Stimulated activated CD8-positive, alpha-beta memory T cell treated with anti-CD3 and anti-CD28 coated beads, Interleukin-2, amount 100 ng/mL, for 1 hour (primary cell): ENCODE measurements at places on chromosomes 16 and 17.
A peak's percentile ranks its signal among the peaks of the same experiment; 100 is the strongest.

DNA sequence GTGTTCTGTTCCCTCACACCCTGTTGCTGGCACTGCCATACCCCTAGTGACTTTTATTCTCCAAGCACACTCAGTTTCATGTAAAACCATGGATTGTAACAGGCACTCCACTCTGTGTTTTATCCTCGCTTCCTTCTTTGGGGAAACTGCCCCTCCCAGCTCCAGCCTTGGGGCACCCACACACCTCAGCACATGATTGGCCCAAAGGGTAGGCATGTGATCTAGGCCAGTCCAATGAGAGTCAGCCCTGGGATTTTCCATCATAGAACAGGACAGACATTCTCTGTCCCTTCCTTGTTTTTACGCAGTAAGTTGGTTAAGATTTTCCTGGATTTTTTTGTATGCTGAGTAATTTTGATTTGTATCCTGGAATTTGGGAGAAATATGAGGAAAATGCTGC is 115.4 kb downstream of the C16orf95 start:
- no peak for DNase-seq

GRCh38 chr16:58116529-58116928 is 12.7 kb downstream of the CFAP20 start:
- no peak for DNase-seq

- no peak for DNase-seq
Measured at GRCh38 chr17:40325156-40326013, 16.4 kb downstream of the RARA start.

DNA sequence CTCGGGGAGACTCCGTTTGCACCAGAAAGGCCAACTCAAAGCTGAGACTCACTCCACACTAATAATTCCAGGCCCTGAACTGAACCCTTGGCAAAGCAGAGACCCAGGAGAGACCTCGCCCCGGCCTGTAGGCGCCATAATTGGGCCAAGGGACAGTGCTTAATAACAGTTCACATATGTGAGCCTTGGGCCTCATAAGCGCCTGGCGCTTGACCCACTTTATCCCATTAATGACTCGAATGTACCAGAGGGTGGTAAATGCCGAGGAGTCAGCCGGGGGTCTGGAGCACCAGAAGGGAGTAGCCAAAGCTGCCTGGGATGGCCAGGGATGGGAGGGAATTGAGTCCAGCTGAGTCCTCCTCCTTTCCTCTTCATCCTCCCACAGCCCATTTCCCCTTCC is 24.6 kb downstream of the SLC6A4 start:
- no peak for DNase-seq

DNA sequence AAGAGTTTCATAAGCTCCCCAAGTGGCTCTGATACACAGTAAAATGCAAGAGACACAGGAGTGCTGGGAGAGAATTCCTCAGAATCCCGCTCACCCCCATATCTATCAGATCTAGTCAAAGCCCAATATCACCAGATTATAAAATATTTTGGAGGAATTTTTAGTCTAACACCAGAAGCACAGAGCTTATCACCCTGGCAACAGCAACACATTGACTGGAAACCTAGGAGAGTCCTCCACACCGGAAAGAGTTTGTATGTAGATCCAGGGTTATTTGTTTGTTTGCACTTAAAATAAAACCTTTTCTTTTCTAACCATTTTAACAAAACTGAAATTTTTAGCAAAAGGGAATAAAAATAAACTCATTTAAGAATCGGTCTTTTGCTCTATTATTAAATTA is 7.2 kb downstream of the SOX9 start:
- no peak for DNase-seq

- DNase-seq = no peak
Measured at GRCh38 chr17:17345686-17346427, 42.7 kb downstream of the NT5M start.

GRCh38 chr17:57667461-57667923 is 77.6 kb downstream of the CCDC182 start:
- no peak for DNase-seq

DNA sequence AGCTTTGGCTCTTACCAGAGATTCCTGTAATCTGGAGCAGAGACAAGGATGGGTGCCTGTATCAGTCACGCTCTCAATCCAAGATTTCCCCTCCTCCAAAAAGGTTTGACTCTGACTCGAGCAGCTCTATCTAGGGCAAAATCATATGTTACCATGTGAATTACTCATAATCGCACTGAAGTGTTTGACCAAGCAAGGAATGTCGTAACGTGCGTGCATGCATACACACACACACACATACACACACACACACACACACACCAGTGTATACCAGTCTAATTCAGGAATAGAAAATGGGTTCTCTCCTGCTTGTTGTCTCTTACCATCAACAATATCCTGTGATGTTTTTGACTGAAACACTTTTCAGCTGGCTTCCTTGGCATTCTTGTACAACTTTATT is 835.1 kb downstream of the KCNJ2 start:
- no peak for DNase-seq

DNA sequence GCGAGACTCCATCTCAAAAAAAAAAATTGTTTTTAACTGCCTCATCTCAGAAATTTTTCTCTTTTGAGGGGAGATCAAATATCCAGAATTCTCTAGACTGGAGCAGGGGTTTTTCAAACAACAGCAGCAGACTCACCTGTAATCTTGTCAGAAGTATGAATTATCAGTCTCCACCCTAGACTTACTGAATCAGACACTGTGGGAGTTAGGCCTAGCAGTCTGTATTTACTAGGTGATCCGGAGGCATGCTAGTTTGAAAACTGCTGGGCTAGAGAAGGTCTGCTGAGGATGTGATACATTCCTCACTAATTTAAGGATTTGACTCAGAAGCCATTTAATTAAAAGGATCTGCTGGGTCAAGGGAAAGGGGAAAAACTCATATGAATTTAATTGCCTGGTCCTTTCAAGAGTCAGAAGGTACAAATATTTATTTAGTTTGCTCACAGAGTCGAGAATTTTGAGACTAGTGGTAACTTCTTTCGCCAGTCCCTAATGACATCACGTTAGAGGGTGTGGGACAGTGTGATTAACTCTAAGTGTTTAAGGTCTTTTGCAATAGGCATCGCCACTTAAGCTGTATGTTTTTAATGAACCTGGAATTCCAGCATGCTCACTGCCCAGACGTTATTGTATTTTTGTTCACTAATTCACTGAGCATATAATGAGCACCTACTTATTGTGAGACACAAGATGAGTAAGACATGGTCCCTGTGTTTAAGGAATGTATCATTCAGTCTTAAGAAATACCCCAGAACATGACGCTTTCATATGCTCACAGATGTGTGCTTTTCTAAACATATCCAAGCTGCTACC is 14.2 kb downstream of the ATP6V0A1 start:
- no peak for DNase-seq

GRCh38 chr17:50779747-50780353 is 12.5 kb upstream of the ANKRD40CL start:
- peak; percentile 23 for DNase-seq

- DNase-seq = no peak
Measured at GRCh38 chr16:11401161-11402050, 56.1 kb downstream of the RMI2 start.

- no peak for DNase-seq
Measured at GRCh38 chr17:43212641-43213490, 1.2 kb downstream of the TMEM106A start.
